GF-D8 (cell line): ENCODE measurements at places on chromosomes 13 and 19.

DNA sequence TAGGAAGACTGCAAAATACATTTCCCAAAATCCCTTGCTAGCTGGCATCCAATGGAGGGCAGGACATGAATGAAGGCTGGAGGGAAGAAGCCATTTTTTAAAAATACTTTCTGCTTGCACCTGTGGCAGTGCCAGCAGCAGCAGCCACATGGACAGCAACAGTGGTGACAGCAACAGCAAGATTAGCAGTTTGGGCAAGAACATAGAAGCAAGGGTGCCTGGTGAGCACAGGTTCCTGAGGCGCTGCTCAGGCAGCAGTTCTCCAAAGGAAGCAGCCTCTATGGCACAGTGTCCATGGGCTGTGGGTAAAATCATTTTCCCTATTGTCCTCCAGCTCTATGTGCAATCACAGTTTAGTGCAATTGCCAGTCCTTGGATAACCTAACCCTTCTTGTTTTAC lies 1.3 kb upstream of the FAM216B start:
- no peak for DNase-seq

DNA sequence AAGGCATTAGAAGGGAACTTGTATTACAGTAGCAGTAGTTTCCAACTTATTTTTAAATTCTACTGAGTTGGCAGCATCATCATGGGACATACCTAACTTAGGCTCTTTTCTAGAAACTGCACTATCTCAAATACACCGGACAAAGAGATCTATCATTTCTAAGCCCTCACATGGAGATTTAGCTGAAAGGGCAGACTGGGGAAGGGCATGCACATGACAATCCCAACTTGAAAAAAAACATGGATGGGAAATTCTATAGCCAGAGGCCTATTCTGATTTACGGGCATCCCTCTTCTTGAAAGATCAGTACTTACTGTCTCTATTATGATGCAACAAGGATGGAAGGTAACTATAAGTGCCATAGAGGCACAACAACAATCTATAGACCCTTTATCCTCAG lies 1328.6 kb downstream of the UQCRFS1 start:
- DNase-seq, result no peak

DNA sequence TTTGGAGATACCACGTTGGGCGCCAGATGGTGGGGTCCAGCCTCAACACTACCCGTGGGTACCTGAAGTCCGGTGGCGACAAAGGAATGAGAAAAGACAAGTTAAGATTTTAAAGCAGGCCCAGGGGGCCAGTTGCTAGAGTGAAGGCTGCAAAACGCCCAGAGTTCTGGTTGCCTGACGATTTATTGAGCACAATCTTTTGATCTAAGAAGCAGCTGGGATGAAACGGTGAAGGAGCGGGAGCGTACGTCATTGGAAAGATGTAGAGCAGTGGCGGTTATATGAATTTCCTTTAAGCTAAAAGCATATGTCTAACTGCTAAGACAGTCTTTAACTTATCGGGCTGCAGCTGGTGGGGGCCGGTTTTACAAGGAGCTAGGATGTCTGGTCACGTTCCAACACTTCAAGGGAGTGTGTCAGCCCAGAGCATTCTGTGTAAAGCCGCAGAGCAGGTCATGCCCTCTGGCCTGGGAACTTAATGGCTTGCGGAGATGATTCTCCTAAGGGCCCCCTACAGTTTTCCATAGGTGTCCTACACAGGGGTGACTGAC lies 28.9 kb upstream of the EVI5L start:
- no peak for DNase-seq

GRCh38 chr13:109273326-109273751 lies 513.0 kb downstream of the IRS2 start:
- DNase-seq, result no peak

DNA sequence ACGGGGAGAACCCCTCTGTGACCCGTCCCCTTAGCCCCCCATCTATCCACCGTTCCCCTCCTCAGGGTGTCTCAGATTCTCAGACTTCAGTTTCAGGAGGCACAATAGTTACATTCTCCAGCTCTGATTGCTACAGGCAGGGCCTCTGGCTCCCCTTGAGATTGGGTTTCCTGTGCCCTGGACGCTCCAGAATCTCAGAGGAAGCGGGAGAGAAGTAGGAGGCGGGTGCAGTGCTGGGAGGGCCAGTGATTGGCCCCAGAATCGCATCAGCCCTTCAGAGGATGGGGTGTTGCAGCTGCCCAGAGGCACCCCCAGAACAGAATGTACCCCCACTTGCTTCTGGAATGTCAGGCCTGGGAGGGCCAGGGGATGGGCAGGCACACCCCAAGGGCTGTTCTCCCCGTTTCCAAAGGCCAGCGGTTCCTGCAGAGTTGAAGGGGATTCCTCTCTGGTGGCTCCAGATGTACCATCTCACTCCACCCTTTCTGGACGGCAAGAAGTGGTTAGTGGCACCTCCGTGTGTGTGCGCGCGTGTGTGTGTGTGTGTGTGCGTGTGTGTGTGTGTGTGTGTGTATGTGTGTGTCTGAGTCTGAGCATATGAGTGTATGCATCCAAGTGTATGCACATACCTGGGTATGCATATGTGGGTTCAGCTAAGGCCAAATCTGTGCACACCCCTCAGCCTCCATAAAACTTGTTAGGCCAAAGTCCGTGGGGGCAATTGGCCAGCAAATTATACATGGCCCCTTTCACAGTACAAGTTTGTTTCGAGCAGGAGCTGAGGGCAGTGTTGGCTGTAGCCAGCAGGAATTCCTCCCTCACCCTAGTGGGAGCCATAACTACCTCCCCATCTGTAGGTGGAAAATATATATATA lies 35.5 kb downstream of the LYL1 start:
- no peak for DNase-seq

- DNase-seq, result no peak
These were observed 1.7 kb downstream of the CLC start for GRCh38 chr19:39736088-39736487.

- no peak for DNase-seq
These were observed 49.2 kb upstream of the ATP12A start for GRCh38 chr13:24630851-24631620.

- DNase-seq, result peak; percentile 60
These were observed 83.5 kb downstream of the FRY start for GRCh38 chr13:32115066-32115465.

GRCh38 chr13:54706336-54706735 lies 1677.7 kb downstream of the OLFM4 start:
- DNase-seq, result no peak

DNA sequence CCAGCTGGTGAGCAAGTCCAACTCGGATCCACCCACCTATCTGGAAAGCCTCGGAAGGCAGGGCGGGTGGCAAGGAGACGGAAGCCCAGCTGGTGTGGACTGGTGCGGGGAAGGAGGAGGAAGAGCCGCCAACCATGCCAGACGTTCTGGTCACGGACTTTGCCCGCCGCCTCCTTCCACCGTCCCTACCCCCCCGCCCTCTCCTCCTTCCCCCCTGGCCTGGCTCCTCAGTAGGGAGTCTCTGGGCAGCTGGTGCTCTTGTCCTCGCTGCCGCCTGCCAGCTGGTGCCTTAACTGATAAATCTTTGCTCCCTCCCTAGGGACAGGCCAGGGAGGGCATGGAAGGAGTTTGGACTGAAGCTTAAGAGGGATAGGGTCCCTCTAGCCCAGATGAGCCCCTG lies 4.8 kb downstream of the SYNGR4 start:
- no peak for DNase-seq

DNA sequence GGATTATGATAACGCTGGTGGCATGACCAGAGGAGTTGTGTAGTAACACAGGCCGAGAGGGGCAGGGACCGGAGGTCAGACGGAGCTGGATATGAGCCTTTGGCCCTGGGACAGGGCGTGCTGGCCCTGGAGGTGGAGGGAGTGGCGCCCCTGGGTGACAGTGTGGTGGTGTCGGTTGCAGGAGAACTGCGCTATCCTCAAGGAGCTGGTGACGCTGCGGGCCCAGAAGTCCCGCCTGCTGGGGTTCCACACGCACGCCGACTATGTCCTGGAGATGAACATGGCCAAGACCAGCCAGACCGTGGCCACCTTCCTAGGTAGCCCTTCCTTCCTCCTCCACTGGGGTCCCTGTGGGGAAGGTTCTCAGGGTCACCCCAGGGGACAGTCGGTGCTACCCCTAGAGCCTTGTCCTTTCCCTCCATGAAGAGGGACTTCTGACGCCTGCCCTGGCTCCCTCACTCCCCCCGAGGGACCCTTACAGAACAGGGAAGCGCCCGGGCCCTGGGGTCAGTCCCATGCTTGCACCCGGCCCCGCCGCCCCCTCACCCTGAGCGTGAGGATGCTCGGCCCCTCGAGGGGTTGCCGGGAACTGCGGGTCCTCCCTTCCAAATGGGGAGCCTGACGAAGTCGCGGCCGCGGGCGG lies 12.8 kb upstream of the ZNF554 start:
- DNase-seq, result no peak

GRCh38 chr13:29493796-29494195 lies 101.7 kb downstream of the SLC7A1 start:
- DNase-seq, result no peak

- DNase-seq, result no peak
These were observed 6.4 kb downstream of the FLT1 start for GRCh38 chr13:28488376-28489005.

GRCh38 chr19:47266401-47266941 lies 8.2 kb upstream of the INAFM1 start:
- DNase-seq, result no peak

DNA sequence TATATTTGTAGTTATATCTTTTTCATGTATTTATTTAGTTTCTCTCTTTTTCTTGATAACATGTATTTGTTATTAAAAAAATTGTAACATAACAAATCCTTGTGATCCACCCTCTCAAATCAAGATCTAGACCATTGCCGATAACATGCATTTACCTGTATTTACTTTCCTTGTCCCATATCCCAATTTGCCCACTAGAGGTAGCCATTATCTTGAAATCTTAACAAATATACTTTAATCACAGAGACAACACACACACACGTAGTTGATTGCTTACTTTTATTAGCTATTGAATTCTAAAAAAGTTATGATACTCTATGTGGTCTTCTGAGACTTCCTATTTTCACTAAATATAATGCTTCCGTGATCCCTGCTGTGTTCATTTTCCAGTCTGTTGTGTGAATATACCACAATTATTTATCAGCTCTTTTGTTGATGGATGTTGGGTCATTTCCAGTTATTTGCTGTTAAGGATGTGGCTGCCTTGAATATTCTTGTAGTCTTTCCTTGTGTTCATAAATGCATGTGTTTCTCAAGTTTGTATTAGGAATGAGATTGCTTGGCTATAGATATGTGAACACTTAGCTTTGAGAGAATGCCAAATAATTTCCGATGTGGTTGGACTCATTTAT lies 31.3 kb upstream of the ZMYM2 start:
- no peak for DNase-seq

GRCh38 chr13:101488734-101489133 lies 36.3 kb downstream of the ITGBL1 start:
- DNase-seq, result no peak

GRCh38 chr13:79593641-79594275 lies 112.8 kb downstream of the NDFIP2 start:
- DNase-seq, result no peak

GRCh38 chr19:3618144-3618810 lies 8.3 kb downstream of the CACTIN start:
- DNase-seq, result no peak

DNA sequence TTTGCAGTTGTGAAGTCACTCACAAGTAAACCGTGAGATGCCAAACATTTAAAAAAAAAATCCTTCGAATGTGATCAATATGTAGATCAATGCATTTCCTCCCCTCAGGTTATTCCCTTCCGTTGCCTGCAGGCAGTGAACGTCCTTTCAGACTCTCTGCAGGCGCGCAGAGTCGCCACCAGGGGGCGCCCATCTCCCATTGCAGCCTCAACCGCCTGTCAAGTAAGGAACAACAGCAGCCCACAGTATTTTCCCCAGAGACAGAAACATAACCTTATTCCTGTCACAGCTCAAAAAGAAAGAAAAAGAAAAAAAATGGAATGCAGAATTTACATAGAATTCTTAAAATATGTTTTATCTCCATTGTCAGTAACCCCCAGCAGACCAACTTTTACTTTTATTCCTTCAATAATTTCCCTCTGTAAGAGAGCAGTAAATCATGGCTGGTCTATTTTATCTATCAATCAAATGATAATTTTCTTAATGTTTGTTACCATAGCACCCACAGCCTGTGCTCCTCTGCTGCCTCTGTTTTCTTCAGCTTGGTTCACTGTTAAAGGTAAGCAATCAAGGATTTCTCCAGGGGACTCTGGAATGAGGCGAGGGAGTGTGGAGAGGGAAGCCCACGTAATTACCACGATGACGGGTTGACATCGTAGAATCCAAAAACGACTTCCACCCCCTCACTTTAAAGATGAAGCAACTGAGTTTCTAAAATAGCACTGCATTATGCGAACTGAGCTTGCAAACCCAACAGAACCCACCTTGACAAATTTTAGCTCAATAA lies 637.6 kb upstream of the ARGLU1 start:
- DNase-seq, result peak; percentile 22

DNA sequence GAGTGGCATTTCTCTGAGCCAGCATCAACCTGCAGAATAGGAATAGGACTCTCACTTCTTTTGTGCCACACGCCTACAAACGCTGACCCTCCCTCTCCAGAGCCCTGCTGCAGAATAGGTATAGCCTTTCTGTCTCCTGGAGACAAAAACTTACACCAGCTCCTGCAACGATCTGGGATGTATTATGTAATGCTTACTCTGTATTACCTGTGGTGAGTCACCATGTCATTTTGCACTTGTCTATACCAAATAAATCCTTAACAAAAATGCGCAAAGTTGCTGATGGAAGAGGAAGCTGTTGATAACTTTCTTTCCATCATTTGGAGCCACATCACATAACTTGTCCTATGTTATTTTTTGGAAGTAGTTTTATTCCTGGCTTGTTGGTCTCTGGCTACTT lies 155.8 kb upstream of the FNDC3A start:
- no peak for DNase-seq

DNA sequence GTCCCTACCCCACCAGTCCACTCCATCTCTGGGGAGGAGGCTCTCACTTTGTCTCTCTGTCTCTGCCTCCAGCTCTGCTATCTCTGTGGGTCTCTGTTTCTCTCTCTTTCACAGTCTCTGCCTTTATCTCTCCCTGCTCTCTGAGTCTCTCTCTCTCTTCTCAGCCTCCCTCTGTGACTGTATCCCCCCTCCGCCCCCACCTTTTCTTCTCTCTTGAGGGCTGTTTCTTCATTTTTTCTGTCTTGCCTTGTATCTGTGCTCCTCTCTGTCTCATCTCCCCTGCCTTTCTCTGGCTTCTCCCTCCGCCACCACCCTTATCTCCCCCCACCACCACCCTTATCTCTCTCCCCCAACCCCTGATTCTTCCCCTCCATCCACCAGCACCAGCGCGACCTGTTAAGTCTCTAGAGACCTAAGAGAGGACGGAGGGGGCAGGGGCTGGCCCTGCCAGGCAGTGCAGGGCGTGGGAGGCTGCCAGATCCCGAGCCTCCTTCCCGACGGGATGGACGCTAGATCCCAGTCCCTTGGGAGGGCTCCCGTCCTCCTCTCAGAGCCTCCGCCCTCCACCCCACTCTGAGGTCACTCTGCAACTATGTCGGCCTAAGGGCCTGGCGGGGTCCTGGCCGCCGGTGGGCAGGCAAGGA lies 1.0 kb downstream of the AXL start:
- no peak for DNase-seq

DNA sequence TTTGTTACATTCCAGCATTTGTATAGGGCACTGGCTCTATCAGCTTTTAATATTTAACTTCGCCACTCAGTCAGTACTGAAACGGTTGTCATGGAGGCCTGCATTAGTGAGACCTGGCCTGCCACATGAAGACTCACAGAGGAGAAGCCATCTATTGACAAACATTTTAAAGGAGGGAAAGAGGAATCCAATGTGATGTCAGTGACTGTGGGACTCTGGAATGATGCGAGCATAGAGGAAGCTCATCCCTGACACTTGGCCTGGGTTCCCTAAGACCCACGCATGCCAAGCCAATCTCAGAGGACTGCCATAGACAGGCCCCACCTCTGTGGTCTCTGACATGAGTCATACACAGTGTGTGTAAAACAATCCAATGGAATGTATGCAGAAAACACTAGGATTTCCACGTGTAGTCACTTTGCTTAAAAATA lies 7.9 kb upstream of the DPY19L3 start:
- no peak for DNase-seq
